ENCODE measurements at places on chromosomes 11 and 22. TPM values are rescaled to one million over a fixed set of nuclear protein-coding genes. Genes with fewer than 3 reads are reported as not detected.

Gene LRP5
- total RNA-seq: 46.7 TPM

Gene NXPE2
- total RNA-seq: not detected

Gene BUD13
- total RNA-seq: 16.4 TPM

Gene KDM4E
- not detected for total RNA-seq

Gene CCDC134
- total RNA-seq: 6.1 TPM

Gene KCNK7
- total RNA-seq: 0.18 TPM

Gene CHST1
- 19.0 TPM for total RNA-seq

Gene OR4C3
- total RNA-seq: not detected

Gene SCN3B
- 0.19 TPM for total RNA-seq

Gene LRRC32
- total RNA-seq: 20.5 TPM

Gene OR8H1
- not detected for total RNA-seq

Gene EIF3F
- 235 TPM for total RNA-seq

Gene SPON1
- total RNA-seq: not detected

Gene ASPHD2
- total RNA-seq: 6.9 TPM

Gene KRTAP5-7
- not detected for total RNA-seq

Gene C11orf42
- total RNA-seq: not detected

Gene MMP10
- 11.1 TPM for total RNA-seq

Gene MS4A6E
- not detected for total RNA-seq

Gene OR2AG2
- total RNA-seq: 0.09 TPM

Gene ART5
- not detected for total RNA-seq

Gene TIMP3
- total RNA-seq: 10.5 TPM

Gene PLAAT5
- not detected for total RNA-seq
